ENCODE measurements at places on chromosomes 13 and 19. TPM values are rescaled to one million over a fixed set of nuclear protein-coding genes. Genes with fewer than 3 reads are reported as not detected.
A peak's percentile ranks its signal among the peaks of the same experiment; 100 is the strongest.

DNA sequence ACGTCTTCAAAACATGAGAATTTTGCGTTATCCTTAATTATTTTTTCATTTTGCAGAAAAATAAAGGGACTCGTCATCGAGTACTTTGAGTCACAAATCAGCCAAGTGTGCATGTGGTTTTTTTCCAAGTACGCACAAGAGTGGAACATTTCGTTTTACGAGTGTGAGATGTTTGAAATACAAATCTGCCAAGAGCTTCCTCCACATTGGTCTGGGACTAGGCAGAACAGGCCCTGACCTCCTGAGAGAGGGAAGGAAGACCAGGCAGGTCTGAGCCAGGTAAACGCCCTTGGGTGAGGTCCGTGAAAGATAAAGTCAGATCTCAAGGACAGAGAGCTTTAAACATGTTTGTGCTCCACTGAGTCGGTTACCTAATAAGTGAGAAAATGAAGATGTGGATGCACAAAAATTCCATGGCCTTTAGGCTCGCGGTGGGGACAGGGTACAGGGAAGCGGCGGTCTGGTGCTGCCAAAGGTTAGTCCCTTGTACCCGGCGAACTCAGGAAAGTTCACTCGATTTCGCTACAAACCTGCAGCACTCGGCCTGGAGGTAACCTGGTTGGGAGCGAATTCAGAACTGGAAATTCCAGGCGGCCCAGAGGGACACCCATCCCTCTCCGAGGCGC lies 473 bp upstream of the ITM2B start:
- DNase-seq: no peak

- DNase-seq: no peak
Observed at GRCh38 chr13:30502237-30502636, 36.5 kb upstream of the HMGB1 start.

- DNase-seq: no peak
Observed at GRCh38 chr13:39035799-39036198, 2.1 kb downstream of the PROSER1 start.

- peak; percentile 20 for DNase-seq
Observed at GRCh38 chr19:4624733-4625362, 14.5 kb upstream of the TNFAIP8L1 start.

- no peak for DNase-seq
Observed at GRCh38 chr13:48159826-48160225, 64.9 kb upstream of the MED4 start.

DNA sequence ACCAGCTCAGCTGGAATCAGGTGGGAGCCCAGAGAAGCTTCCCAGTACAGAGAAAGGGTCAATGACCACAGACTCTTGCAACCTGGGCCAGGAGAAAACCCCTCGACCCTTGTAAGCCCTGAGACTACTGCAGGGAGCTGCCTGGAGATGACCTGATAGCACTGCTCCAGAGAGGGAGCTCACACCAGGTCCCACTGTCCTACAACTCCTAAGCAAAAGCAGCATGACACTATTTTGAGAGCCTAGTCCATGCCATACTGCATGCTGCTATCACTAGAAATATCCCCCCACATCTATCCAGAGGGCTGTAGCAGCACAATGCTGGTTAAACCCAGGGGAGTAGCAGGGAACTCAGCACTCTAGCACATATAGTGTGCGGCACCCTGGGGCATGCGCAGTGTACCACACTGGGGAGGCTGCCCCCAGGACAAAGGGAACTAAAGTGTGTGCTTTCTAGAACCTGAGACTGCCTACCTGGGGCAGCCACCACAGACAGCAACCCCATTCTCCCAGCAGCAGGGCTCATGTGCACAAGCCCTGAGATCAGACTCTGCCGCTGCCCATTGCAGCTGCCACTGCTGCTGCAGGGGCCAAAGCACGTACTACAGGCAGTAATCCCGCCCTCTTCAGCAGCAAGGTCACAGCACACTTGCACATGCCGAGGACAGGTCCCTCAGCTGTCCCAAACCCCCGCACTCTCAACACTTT lies 27.1 kb upstream of the N4BP2L1 start:
- DNase-seq: peak; percentile 30

GRCh38 chr19:29299416-29300380 lies 86.7 kb upstream of the UQCRFS1 start:
- DNase-seq: no peak

GRCh38 chr19:1249298-1249989 lies 1.1 kb downstream of the MIDN start:
- DNase-seq: peak; percentile 97

- no peak for DNase-seq
Observed at GRCh38 chr13:76846363-76846762, 39.8 kb downstream of the KCTD12 start.

GRCh38 chr13:20580257-20580656 lies 13.3 kb downstream of the IFT88 start:
- DNase-seq: no peak

DNA sequence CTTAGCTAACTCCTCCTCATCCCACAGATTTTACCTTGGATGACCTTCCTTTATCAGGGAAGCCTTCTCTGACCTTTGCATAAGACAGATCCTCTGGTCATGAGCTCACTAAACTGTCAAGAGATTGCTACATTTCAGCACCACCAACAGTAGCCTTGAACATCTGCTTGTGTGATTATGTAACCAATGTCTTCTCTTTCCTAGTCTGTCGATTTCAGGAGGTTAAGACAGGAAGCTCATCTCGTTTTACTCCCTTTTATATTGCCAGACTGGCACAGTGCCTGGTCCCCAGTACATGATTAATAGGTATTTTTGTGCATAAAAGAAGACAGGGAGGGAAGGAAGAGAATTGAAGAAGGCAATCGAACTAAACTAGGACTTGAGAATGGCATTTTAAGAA lies 1697.7 kb downstream of the EFNB2 start:
- DNase-seq: no peak

GRCh38 chr13:77859450-77859849 lies 59.2 kb downstream of the EDNRB start:
- no peak for DNase-seq

GRCh38 chr13:40215311-40215710 lies 451.1 kb downstream of the FOXO1 start:
- DNase-seq: no peak

DNA sequence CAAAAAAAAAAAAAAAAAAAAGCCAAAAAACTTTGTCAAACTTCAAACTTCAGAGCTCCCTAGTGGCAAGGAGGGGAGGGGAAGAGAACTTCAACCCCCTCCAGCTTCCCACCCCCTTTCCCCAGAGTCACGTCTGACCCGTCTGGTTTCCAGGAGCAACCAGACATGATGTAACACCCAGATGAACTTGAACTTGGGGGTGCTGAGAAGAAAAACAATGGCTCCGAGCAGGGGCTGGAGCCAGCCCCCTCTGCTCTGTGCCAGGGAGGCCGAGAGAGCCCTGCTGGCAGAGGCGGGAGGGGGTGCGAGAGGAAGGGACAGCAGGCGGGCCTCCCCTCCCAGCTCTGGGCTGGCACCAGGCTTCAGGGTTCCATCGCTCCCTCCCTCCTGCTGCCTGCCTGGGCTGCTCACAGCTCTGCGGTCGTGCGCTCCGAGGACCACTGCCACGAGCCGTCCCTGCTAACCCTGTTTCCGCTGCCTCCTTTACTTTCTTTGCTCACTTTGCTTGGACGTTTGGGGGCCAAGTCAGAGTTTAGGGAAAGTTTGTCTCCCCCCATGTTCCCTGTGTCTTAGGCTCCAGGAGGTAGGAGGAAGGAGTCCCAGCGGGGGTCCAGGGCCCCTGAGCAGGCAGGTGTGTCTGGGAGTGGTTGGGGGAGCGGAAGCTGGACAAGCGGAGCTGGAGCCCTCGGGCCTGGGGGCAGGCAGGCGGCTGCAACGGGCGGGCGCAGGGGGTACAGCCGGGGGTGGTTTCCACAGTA lies 11.1 kb downstream of the LYL1 start:
- DNase-seq: peak; percentile 72

DNA sequence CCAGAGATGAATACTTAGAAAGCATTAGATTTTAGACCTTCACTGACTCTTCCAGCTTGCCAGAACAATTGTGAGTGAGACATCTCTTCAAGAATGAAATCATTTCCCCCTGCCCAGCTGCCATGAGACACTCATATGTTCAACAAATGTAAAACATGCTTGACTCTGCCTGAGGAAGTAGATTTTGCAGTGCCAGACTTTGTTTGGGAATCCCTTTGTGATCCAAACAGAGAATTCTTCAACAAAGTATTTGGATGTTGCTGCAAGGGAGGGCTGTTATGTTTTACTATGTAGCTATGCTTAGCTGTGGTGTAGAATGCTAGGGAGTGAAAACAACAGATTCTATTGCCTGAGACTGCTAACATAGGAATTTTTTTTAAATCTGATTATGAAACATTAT lies 416.4 kb downstream of the DCT start:
- DNase-seq: no peak

DNA sequence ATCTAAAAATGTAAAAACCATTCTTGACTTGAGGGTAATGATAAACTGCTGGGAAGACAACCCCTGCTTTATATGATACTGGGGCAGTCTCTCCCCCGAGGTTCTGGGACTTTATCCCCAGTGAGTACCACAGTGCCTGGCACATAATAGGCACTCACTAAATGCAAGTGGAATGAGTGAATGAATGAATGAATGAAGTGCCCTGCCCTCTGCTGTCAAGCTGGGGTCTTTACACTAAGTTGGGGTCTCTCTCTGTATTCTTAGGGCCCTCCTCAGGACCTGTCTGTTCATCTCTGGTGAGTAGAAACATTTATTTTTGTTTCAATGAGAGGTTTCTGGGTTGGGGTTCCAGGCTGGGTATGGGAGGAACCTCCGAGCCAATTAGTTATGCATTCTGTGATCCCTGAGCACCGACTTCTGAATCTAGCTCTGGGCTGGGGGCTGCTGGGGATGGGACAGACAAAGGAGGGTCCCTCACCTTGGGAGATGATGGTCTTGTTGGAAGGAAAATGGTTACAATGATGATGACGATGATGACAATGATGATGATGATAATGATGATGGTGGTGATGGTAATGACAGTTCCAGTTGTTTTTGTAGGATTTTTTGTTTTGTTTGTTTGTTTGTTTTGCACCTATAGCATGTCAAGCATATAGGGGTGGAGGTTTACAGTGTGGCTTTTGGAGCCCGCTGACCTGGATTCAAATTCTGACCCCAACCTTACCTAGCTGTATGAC lies 44.3 kb upstream of the ADGRE1 start:
- no peak for DNase-seq

- DNase-seq: no peak
Observed at GRCh38 chr19:32421589-32422361, 16.2 kb downstream of the DPY19L3 start.

Gene ISYNA1
- total RNA-seq: 24.4 TPM

Gene C19orf85
- not detected for total RNA-seq

Gene AMER2
- total RNA-seq: not detected

Gene FXYD1
- total RNA-seq: 489 TPM

Gene VAV1
- 2.6 TPM for total RNA-seq

Gene SMIM17
- total RNA-seq: not detected

Gene CCDC70
- total RNA-seq: not detected

Gene ZNF418
- total RNA-seq: 12.0 TPM

Gene DAPK3
- total RNA-seq: 68.5 TPM
